Glutamatergic neuron (in vitro differentiated cells): ENCODE measurements at places on chromosomes 1 and 21.
A peak's percentile ranks its signal among the peaks of the same experiment; 100 is the strongest.

DNA sequence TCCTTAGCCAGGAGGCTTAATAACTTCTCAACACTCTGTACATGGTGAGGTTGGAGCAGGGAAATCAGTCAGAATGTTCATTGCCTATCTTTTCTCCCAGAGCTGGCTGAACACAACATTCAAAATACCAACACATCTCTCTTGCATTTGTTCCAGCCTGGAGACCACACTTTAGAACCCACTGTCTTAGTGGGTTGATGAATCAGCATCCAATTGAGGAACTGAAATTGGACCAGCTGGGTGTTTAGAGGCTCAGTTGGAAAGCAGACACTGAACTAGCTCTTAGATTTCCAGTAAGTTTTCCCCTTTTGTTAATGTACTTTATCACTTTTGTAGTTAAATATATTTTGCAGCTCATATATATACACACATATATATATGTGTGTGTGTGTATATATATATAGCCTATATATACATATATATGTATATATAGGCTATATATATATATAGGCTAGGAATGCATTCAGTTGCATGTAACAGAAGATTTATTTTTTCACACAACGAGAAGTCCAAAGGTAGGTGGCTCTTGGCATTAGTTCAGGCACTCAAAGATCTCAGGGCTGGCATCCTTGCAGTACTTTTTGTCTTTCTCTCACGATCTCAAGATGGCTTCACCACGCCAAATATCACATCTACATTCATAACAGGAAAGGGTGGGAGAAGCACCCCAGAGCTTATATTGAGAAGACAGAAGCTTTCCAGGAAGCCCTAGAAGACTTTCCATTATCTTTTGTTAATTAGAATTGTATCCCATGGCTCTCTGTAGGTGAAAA is 35.0 kb upstream of the HUNK start:
- DNase-seq = no peak

DNA sequence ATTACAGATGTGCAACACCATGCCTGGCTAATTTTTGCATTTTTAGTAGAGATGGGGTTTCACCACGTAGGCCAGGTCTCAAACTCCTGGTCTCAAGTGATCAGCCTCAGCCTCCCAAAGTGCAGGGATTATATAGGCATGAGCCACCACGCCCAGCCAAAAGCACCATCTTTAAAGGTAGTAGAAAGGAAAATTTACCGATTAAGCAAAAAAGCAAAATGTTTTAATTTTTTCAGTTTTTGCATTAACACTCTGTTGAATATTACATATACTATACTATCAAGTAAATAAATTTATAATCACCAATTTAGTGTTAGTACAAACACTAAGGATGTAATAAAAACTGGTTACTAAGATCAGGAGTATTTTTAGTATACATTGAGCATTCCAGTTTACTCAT is 20.6 kb downstream of the RC3H1 start:
- DNase-seq = no peak

GRCh38 chr1:55195521-55196233 is 19.5 kb downstream of the USP24 start:
- DNase-seq = no peak

- no peak for DNase-seq
These were observed 60.1 kb downstream of the LRRC71 start for GRCh38 chr1:156980551-156980950.

- no peak for DNase-seq
These were observed 461.8 kb upstream of the CXADR start for GRCh38 chr21:17051054-17051453.

DNA sequence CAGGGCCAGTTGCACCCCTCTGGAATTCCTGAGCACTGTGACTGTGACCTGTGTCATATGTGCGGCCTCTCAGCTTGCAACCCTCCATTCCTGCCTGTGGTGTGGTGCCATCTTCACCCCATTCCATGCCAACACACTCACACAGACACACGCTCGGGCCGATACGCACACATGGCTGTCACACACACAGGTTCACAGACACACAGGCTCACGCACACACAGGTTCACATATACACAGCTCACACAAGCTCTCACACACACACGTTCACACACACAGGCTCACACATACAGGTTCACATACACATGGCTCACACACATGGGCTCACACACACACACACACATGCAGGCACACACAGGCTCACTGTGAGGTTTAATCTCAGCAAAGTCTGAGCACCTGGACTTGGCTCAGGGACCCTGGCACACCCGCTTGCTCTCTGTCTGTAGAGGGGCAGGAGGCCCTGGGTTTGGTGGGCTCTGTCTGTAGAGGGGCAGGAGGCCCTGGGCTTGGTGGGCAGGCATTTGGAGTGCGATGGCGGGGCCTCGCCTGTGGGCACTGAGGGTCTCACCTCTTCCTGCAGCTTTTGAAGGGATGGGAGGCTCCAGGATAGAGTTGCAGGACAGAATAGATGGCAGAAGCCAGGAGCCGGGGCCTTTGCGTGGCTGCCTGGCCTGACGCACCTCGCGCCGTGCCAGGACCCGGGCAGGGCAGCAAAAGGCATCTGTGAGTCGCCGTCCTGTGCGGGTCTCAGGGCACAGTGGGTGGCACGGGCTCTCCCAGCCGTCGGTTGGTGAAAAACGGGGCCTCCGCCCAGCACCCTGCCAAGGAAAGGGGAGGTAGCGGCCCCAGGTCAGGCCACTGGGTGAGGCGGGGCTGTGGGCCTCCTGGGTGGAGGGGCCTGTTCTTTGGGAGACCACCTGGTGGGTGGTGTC is 17.1 kb downstream of the COL18A1 start:
- no peak for DNase-seq

DNA sequence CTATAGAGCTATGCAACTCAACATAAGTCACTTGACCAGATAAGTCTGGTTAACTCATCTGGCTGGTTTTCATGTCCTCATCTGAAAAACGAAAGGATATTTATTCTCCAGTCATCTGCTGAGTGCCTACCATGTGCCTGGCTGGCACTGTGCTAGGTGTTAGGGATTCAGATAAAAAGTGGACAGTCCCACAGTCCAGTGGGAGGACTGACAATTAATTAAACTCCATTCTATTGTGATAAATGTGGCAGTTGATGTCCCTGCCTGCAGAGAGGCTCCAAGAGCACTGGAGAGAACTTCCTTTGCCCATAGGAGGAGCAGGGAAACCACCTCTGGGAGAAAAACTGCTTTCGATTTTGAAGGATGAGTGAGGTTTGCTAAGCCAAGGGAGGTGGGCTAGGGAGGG is 5.4 kb downstream of the NUAK2 start:
- no peak for DNase-seq

DNA sequence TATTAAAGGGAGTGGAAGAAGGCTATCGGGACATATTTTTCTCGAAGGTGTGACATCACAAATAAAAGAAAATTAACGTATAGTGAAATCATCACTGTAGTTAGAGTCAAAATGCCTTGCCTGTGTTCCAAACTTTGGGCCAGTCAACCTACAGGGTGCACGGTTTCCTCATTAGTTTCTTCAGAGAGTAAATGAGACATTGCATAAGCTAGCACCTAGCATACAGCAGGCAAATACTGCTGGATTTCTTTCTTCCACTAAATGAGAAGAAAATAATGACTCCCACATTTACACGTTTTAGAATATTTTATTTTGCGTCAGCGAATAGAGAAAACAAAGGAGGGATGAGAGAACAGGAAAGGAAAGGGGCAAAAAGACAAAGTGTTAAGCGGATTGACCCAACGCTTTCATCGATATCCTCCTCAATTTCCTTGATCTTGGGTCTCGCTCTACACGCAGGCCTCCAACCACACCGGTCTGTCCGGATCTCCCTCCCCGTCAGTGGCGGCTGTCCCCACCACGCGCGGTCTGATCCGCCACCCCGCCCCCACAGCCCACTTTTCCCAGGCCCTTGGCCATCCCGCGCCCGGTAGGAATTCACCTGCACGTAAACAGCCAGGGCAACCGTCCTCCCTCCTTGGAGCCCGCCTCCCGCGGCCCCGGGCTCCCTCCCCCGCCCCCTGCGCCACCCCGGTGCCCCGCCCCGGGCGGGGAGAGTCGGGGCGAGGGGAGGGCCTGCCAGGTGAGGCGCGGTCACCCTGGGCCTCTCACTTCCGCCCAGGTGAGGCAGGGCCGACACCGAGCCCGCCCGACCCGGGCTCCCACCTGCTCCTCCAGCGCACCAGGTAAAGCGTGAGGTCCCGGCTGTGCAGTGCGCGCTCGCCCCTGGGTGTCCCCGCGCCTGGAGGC is at the start of gene PATJ:
PATJ (plus strand) TSS at position 770 of the 909 bp plus-strand sequence. CDS start 20,413 bp downstream, outside the sequence.
- DNase-seq = peak; percentile 42

DNA sequence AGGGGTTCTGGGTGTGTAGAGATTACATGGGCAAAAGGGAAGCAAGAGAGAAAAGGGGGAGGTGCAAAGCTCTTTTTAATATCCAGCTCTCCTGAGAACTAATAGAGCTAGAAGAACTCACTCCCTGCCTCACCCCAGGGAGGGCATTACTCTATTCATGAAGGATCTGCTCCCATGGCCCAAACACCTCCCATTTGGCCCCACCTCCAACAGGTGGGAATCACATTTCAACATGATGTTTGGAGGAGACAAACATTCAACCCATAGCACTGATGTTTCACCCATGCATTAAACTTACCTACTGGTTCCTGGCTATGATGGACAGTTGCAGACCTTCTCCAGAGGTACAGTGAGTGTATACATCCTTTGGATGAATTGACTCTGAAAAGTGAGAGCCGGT is 7.3 kb upstream of the JUN start:
- no peak for DNase-seq

GRCh38 chr1:201888282-201889089 is at the start of gene SHISA4:
Gene SHISA4, plus strand, starts transcription at chr1:201888898. Its CDS starts 97 bp downstream, at chr1:201888995.
- peak; percentile 28 for DNase-seq

GRCh38 chr1:109466452-109467300 is at the start of gene SYPL2:
Gene SYPL2, plus strand, starts transcription at chr1:109466546. Its CDS starts 298 bp downstream, at chr1:109466844.
- peak; percentile 48 for DNase-seq

DNA sequence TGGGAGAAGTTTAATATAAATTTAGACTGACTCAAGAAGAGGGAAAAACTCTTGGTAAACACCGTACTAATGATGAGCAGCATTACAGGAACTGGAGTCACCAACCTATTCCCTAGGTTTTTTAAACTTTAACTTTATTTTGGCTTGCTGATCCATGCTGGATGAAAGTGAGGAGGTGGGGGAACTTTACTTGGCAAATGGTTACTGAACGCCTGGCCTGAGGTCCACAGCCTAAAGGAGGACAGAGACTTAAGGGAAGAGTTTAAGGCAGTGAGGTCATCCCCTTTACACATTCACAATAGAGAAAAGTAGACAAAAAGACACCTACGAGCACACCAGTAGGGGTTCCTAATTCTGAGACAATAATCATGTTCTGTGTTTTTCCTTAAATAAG is 25.6 kb upstream of the A3GALT2 start:
- no peak for DNase-seq

DNA sequence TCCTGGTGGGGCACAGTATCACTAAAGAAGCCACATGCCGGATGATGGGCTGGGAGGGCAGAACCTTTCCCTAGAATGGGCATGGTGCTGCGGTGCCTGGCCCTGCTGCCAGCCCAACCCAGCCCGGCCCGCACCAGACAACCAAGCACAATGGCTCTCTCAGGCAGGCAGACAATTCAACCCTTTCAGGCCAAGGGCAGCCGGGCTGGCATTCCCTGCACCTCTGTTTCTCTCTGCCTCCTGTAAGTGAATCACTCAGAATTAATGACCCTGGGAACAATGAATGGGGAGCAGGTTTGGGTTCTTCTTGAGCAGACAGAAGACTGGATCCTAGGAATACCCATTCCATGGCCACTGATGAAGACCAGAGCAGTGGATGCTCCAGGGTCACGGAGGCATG is 41.0 kb upstream of the IFFO2 start:
- DNase-seq = no peak

DNA sequence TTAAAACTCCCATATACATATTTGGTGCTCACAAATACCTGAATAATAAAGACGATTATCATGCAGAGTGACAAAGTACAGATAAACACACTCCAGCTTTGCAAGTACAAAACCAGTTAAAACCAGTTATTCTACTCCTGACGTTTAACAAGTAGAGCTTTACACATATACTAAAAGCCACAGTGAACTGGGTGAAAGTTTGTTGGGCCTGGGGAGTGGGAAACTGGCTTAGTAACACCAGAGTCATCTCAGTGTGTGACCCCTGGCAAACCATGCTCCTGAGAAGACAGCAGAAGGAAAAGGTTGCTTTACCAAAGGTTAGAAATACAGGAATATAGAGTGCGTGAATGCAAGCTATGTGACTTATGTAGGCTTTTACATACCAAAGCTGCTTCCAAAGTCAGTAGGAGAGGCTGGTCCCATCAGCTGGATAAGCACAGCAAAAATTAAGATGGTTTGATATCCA is 148.1 kb downstream of the NRIP1 start:
- no peak for DNase-seq

DNA sequence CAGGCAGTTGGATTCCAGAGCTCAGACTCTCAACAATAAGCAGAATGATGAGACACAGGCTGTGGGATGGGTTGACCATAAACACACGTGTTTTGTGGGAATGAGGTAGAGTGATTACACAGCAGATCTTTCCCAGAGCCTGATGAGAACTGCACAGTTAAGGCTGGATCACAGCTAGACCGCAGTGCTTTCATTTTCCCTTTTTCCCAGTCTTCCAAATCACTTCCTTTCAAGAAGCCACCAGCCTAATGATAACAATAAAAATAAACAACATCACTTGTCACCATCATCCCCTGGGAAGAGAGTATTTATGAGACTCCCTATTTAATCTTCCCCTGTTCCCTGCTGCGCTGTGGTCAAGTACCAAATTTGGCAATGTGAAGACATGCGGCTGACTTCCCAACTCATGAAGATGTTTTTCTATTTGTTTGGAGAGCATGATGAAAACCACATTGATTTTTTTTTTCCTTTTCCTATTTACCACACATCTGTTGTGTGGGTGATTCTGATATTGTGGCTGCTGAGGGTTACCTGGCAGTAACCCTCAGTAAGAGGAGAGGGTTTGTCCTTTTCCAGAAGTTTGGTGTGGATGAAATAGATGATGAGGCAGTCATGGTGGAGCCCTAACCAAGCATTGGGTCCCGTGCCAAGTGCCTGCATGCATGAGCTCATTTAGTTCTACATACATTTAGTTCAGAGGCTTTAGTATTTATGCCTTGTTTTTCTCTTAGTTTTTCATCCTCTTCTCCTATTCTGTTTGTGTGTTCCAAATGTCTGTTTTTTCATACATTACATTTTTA is 248.9 kb upstream of the HOOK1 start:
- no peak for DNase-seq

DNA sequence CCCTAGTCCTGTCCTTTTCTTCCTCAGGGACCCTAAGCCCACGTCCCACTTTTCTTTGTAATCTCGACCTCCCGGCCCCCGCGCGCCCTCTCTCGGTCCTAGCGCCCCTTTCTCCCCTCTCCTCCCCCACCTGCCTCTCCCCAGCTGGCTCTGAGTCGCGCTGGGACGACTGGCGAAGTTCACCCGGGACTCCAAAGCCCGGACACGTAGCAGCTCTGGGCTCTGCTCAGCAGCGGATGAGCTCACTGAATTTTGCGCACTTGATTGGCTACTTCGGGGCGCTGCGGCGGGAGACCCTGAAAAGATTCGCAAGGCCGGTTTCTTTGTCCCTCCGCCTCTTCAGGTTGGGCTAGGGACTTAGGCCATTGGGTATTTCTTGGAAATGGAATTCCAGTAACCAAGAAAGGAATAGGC is 16.3 kb upstream of the ACKR1 start:
- peak; percentile 75 for DNase-seq

- no peak for DNase-seq
These were observed 19.8 kb downstream of the MYOG start for GRCh38 chr1:203065986-203066385.
